Dorsolateral prefrontal cortex (tissue), 122 donors: ENCODE measurements at places on chromosomes 7 and 10.

GRCh38 chr10:130553826-130554225, 417.6 kb downstream of the GLRX3 start:
- no peak for DNase-seq

DNA sequence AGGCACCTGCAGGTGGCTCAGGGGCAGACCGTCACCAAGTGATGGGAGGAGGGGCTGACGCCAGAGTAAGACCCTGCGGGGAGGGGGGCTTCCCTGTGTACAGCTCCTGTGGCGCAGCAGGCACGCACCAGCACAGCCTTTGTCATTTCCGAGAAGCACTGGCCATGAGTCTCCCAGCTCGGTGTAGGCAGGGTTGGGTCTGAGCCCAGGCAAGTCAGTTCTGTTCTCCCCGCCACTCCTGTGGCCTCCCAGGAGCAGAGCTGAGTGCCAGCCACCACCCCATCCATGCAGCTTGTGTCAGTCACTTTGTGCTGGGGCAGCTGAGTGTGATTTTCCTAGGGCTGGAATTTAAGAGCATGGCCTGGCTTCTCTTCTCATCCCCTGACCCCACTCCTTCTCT, 13.2 kb downstream of the CPSF4 start:
- no peak for DNase-seq

DNA sequence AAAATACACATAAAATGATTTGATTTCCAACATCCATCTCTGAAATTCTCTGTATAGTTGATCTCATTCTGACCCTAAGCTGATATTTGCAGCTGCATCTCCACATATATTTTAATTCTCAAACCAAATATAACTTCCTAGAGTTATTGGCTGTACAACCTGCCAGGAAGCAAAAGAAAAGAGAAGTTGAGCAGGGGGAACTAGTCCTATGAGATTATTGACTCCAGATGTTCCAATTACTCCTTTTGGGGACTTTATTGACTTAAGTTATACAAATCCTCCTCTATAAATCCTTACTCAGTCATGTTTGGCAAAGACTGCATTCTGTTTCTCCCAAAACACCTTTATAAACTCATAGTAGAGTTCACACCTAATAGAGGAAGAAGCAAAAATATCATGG, 599.4 kb upstream of the ANKRD30A start:
- DNase-seq, result no peak

GRCh38 chr7:123498601-123499000, 35.8 kb downstream of the IQUB start:
- no peak for DNase-seq

DNA sequence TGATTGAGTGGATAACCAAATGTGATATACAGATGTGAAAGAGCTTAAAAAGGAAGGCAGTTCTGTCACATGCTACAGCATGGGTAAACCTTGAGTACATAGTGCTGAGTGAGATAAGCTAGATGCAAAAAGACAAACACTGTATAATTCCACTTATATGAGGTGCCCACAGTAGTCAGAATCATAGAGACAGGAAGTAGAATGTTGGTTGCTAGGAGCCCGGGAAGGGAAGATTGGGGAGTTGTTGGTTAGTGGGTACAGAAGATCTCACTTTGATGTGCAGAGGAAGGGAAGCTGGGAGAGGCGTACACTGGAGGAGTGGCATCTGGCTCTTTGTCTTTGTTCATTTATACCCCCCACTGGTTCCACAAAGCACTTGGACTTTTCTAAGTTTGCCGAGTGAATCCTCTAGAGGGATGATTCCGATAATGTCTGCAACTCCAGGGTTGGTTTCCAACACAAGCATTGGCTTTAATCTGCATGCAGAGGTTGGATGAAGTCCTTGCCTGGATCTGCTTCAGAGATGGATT, 39.5 kb downstream of the TSPAN14 start:
- peak; percentile 42 for DNase-seq

DNA sequence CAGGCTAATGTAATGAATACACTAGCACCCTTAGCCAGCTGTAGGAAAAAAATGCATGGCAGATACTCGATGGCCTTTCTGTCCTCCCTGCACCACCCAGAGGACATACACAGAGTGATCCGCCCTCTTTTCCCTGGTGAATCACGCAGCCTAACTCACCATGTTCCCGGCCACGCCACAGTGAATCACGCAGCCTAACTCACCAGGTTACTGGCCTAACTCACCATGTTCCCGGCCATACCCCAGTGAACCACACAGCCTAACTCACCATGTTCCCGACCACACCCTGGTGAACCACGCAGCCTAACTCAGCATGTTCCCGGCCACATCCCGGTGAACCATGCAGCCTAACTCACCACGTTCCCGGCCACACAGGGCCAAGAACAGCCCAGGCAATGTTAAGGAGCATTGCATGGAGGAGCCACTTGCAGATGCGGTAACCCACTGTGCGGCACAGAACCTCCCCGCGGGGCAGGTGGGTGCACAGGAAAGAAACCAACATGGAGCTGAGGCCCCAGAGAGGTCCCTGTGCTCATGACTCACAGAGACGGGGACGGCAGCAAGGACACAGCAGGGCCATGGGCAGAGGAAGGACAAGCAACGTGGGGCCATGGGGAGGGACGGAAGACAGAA, 508.5 kb downstream of the DNAJB6 start:
- DNase-seq, result no peak

DNA sequence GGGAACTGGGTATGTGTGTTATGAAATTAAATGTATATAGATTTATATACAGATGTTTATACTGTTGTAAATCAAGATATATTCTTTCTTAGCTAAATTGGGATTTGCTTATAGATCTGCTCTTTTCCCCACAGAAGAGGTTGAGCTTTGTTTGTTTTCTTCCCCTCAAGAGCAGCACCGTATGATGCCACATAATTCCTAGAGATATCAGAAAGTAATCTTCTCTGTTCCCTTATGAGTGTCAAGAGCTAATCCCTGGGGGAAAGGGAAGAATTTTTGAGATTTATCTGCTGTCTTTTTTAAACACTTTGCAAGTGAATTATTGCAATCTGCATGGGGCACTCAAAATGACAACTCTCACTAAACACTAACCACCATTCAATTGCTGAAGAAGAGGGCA, 68.7 kb upstream of the SP4 start:
- no peak for DNase-seq

DNA sequence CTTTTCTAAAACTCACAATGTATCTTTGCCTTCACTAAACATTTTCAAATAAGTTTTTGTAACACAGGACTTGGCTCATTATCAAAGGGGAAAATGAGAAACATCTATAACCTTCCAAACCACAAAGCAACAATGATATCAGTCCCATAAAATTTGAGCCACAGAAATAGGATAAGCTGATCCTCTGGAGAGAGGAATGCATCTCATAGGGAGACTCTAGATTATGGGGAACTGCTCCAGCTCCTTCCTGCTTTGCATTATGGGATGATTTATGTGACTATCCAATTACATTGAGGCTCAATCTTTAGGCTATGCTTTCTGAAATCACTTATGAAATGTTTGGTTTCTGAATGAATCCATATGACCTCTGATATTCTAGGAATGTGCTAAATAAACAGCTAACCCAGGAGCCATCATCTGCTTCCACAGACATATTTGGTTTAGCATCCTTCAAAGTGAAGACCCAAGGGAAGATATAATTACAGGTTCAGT, 70.4 kb downstream of the CUBN start:
- no peak for DNase-seq

GRCh38 chr7:12089951-12090756, 120.9 kb upstream of the TMEM106B start:
- no peak for DNase-seq
